RWPE1 (cell line): ENCODE measurements at places on chromosomes 12 and 14.
A peak's percentile ranks its signal among the peaks of the same experiment; 100 is the strongest.

DNA sequence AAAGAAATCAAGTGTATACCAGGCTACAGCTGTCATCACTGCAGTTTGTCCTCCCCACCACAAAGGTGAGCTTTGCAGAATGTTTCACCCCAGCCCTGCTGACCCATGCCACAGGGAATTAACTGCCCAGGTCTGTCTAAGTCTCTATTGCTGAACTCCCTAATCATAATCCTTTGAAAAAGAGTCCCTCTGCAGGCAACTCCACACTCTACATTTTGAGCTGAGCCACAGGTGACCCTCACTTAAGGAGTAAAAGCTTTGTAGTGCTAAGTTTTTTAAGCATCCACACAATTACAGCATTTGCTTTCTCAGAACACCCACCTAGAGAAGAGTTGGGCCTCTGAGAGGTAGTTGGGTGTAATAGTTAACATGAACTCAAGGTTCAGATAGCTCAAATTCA lies 90.0 kb downstream of the C12orf50 start:
- no peak for DNase-seq

DNA sequence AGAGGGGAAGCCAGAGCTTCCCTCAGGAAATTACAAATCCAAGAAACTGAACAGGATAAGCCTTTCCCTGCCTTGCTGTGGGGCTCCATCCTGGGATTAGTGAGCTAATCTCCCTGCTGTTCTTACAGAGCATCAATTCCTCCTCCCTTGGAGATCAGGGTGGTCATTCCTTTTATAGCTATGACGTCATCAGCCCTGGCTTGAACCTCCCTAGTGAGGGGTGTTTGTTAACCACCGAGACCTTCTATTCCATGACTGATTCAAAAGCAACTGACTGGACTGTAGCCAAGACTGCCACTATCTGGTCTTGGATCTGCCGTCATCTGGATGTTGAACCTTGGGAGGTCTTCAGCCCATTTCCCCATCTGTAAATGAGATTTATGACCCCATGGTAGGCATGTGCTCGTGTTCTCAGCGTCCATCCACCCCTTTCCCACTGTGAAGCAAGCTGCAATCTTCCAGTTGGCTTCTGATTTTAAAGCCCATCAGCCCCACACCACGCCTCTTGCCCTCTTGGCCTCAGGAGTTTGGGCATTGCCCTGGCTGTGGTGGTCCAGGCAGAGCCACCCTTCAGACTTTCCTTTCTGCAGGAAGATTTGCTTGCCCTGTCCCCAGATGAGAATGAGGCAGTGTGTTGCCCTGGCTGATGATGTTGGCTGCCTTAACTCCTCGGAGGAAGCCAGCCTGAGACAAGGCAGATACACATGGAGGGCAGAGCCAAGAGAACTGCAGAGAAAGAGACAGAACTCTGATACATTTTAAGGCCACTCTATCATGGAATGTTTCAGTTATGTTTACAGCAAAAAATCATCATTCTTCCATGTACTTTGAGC lies 59.6 kb upstream of the ACTN1 start:
- no peak for DNase-seq

DNA sequence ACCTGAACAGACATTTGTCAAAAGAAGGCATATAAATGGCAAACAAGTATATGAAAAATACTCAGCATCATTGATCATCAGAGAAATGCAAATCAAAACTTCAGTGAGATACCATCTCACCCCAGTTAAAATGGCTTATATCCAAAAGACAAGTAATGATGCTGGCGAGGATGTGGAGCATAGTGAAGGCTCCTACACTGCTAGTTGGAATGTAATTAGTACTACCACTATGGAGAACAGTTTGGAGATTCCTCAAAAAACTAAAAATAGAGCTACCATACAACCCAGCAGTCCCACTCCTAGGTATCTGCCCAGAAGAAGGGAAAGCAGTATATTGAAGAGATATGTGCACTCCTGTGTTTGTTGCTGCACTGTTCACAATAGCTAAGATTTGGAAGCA lies 146.1 kb downstream of the TGFB3 start:
- no peak for DNase-seq

DNA sequence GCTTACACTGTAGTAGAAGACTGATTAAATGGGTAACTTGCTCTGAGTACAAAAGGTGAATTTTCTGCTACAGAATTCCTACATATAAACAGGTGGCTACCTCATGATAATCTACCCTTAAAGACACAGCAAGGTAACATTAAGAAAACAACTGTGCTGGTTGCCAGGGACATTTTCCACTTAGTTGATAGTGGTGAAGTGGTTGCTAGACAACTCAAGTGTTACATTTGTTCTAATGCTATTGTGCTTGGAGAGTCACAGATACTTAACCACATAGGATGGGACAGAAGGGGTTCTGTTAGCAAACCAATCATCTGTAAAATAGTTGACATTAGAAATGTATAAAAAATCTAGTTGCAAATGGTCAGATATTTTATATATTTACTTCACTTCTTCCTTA lies 870.3 kb upstream of the SEL1L start:
- no peak for DNase-seq

DNA sequence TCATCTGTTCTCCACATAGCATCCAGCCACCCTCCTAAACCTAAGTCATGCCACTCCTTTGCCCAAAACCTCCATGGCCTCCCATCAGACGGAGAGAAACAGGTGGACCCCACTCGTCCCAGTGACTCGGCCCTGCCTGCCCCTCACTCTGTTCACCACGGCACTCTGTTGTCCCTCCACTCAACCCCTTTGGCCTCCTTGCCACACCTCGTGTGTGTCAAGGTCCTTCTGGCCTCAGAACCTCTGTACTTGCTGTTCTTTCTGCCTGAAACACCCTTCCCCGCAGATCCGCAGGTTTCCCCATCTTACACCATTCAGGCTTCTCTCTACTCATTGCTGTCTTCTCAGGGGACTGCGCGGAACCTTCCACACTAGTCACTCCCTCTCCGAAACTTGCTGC lies 24.5 kb upstream of the ACTN1 start:
- DNase-seq = no peak

DNA sequence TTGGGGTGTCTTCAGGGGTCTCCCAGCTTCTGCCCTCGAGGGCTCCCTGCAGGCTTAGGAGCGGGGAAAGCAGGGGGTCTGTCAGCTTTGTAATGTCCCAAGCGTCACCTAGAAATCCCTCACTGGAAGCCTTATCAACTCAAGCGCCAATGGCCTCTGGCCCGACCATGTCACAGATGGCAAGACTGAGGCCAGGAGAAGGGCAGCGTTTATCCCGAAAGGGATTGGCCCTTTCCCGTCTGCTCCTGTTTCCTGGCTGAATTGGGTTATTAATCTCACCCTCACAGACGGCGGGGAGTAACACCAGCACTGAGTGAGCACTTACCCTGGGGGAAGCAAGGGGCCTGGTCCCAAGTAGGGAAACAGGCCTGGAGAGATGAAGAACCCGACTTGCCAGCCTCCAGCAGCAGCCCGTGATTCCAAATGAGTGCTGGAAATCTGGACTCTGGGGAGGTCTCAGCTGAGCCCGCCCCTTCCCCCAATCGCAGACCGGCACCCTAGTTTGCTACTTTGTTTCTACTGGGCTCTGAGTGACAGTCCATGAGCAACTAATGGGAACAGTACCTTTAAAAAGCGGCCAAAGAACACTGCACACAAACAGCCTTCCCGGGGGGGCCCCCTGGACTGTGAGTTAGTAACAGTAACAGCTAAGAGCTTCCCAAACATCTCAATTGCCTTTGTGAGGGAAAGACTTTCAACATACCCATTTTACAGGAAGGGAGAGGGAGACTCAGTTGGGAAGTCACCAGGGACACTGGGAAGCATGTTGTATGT lies 2.1 kb upstream of the NCOR2 start:
- no peak for DNase-seq

GRCh38 chr12:107884769-107885694 lies 110.5 kb downstream of the ASCL4 start:
- peak; percentile 52 for DNase-seq

DNA sequence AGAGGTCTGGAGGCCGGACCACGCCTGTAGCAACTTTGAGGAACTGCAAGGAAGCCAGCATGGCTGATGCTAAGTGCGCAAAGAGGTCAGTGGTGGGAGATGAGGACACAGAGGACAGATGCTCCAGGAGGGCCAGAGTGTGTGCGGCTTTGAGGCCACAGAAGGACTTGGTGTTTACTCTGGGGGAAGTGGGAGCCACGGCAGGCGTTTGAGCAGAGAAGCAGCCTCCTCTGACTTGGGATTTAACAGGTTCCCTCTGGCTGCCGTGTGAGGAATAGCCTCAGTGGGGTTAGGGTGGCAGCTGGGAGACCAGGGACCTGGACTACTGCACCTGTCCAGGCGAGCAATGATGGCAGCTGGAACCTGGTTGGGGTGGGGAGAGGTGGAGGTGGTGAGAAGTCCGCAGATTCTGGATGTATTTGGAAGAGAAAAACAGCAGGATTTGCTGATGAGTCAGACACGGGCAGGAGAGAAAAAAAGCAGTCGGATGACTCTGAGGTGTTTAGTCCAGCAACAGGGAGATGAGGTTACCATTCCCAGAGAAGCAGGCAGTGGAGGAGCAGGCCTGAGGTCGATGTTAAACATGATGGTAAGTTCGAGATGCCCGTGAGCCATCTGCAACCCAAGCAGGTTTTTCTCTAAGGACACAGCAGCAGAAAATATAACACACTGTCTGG lies 143.5 kb downstream of the SCARB1 start:
- DNase-seq = peak; percentile 68

DNA sequence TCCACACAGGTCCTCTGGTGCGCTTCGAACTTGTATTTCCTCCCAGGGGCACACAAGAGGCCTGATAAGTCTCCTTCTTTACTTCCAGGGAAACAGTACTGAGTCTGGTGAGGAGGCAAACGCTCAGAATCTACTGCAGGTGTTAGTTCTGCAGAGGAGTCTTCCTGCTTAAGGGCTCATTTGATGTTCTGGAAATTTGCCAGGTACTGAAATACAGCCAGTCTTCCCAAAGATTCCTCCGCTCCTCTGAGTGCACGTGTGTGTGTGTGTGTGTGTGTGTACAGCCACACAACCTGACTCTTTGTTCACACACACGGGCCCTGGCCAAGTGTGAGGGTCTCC lies 92.0 kb downstream of the FBXL14 start:
- DNase-seq = no peak

- no peak for DNase-seq
These were observed 362.1 kb downstream of the SLC6A15 start for GRCh38 chr12:84550518-84550917.

DNA sequence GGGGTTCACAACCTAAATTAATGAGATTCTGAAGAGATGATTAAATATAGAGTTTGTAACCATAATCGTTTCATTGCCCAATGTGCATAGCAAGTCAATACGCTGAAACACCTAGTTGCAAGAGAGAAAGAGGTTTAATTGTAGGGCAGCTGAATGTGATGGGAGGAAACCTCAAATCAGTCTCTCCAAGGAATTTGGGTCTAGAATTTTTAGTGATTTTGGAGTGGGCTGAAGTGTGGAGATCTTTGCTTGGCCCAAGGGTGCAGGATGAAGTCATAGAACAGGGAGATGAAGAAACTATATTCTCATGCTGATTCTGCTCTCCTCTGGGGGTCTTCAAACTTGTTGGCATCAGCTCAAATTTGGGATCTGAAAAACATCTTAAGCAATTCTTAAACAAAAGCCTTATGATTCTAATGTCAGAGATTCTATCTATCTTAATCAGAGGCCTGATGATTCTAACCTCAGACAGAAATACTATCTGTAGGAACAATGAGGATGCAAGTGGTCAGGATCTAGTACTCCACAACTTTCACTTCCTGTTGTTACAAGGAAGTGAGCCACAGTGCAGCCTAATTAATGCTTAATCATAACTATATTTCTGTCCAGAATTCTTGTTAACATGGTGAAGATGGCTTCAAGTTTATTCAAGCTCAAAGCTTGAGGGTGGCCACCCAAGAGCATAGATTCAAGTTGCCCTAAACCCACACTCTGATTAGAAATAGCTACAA lies 80.2 kb upstream of the FUT8 start:
- DNase-seq = no peak

DNA sequence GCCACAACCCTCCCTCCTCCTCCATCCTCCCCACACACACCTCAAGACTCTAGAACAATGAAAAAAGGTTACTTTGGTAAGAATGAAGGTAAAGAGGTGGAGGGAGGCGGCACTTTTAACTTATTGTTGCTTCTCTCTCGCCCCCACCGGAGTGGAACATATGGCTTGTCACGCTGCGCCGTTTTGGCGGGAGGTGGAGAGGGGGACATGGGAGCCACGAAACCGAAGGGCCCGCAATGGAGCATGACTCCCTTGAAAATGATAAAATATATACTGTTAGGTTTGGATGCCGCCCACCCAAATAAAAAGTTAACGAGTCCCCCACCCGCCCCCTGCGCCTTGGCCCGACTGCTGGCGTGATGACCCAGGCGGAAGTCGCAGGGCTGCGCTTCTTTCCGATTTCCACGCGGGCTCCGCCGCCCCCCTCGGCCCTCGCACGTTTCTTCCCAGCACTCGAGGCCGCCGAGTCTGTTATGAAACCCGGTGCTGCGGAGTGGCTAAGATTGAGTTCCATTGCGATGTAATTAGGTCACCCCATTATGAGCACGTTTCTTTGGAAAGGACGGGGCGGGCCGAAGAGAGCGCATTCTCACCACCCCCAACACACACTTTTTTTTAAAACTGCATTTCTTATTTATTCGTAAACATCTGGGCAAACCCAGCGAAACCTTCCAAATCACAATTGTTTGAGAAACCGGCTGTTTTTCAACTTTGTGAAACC lies 1.4 kb upstream of the ZFP36L1 start:
- peak; percentile 81 for DNase-seq

DNA sequence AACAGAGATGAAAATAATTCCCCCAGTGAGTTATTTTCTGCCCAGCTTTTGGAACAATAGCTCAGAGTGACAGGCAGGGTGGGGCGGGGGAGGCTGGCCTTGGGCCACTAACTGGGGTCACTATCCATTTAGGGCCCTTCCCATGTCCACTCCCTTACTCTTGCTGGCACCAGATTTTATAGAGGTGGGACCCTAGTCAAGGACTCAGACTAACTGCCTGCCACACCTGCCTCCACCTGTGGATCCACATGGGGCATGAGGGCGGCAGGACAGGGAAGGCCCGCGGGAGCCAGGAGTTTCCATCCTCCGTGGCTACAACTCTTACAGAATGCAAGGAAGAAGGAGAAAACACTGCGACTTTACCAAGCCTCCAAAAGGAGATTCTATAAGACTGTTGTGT lies 10.1 kb downstream of the VDR start:
- no peak for DNase-seq

DNA sequence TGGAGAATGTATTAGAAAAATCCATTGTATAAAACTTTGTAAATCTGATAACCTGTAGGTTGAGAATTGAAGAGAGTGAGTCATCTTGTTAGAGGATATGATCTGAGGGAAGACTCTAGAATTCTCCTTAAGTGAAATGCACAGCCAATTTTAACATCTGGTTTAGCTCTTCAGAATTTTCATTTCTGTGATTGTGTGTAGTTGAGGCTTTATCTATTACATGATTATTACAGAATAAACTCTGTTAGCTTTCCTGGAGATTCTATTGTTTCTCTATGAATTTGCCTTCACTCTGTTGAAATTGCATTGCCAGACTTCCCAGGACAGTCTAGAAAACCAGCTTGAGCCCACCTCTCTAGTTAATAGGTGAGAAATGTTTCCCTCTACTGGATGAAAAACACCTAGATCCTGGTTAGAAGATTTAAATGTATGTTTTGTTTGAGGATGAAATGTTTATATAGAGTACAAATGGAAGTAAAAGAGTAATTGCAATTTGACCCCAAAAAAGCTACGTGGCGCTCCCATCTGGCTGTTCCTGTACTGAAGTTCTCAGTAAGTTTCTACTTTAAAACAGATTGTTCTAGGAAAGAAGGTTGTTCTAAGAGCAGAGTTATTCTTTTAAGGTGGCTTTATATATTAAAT lies 2.9 kb downstream of the NUDT4 start:
- peak; percentile 52 for DNase-seq

- no peak for DNase-seq
These were observed 107.6 kb downstream of the GTF2A1 start for GRCh38 chr14:81113176-81113575.
